ENCODE measurements at places on chromosomes 7 and 10.

GRCh38 chr7:84112771-84113170 lies 81.8 kb downstream of the SEMA3A start:
- H3K4me1 ChIP-seq = no peaks in the 10 kb centered on the region
- no peak for DNase-seq
- H3K36me3 ChIP-seq = no peaks in the 10 kb centered on the region
- no peaks in the 10 kb centered on the region for H3K27me3 ChIP-seq
- H3K27ac ChIP-seq = no peak overlapping the region
- H3K4me3 ChIP-seq = no peak overlapping the region

DNA sequence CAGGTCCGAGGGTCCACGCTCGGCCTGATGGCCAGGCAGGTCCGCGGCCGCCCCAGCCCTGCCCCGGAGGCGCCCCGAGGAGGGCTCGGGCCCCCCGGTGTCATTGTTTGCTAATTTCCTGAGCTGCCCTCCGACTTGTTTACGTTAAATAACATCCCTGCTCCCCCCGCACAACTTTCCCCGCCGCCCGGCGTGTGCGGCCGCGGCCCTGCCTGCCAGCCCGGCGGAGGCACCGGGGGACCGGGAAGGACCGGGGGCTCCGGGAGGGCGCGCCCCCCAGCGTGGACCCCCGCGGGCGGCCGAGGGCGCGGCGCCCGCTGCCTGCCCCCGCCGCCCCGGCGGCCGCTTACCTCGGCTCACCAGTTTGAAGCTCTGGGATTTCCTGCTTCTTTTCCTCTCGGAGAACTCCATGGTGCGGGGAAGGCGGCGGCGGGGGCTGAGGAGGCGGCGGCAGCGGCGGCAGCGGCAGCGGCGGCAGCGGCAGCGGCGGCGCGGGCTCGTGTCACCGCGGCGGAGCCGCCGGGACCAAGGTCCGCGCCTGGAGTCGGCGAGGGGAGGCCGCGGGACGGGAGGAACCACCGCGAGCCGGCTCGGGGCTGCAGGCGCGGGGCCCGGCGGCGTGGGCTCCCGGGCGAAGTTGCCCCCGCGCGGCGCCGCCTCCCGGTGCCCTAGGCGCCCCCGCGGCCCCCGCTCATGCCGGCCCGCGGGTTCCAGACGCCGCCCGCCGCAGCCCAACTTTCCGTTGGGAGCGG lies 515 bp downstream of the BEND7 start:
- H3K27ac ChIP-seq = no peak overlapping the region
- H3K4me1 ChIP-seq = peaks cover 3% of the 10 kb centered on the region
- no peak overlapping the region for H3K4me3 ChIP-seq

DNA sequence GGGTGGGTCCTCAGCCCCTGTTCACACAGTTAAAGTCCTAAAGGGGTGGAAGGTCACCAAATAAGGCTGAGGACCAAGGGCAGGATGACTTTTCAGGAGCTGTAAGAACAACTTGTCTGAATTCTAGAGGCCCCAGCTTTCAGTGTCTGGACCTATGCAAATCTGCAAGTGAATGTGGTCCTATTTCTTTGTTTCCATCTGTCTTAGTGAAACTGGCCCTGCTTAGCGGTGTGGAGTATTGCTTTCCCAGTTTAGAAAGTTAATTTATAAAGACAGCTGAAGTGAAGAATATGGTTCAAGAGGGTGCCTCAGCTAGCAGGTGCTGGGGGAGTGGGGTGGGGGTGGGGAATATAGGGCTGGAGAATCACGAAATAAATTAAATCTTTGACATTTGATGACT lies 40.1 kb downstream of the HHEX start:
- H3K4me1 ChIP-seq = no peaks in the 10 kb centered on the region
- no peak overlapping the region for H3K4me3 ChIP-seq
- peaks cover 23% of the 10 kb centered on the region for H3K27me3 ChIP-seq

- no peak overlapping the region for H3K4me3 ChIP-seq
- H3K27me3 ChIP-seq = peaks cover 3% of the 10 kb centered on the region
- no peaks in the 10 kb centered on the region for H3K36me3 ChIP-seq
- no peak overlapping the region for H3K27ac ChIP-seq
Measured at GRCh38 chr10:43035800-43036199, 41.1 kb upstream of the RET start.

DNA sequence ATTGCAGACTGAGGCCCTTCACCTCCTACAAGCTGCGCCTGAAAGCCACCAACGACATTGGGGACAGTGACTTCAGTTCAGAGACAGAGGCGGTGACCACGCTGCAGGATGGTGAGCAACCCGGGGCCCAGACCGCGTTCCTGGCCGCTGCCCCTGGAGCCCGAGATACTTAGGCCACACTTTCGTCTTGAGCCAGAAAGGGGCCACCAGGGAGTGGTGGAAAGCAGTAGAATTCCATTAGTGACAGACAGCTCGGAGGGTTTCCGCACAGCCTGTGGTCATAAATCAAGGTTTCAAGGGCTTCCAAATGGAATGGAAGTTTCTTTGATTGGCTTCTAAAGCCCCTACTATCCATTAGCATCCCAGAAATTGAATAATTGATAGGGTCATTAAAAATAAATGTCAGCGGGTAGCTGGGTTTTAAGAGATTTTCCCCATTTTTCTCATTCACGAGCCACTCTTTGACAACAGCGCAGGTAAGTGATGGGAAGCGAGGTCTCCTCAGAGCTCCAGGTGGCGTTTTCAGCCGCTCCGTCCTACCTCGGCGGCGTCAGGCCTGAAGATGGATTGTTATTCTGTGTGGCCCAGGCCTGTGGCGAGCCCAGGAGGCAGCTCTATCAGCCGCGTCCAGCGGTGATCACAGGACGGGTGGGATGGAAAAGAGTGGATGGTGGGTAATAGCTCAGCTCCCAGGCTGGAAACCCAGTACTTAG lies 523.5 kb upstream of the FOXK1 start:
- no peaks in the 10 kb centered on the region for H3K36me3 ChIP-seq
- no peaks in the 10 kb centered on the region for H3K4me1 ChIP-seq
- DNase-seq = no peak
- no peak overlapping the region for H3K27ac ChIP-seq

GRCh38 chr10:30002426-30003266 lies 56.7 kb downstream of the JCAD start:
- peak; percentile 72 for DNase-seq
- peaks cover 9% of the 10 kb centered on the region for H3K4me1 ChIP-seq
- H3K27me3 ChIP-seq = peaks cover 37% of the 10 kb centered on the region

- no peaks in the 10 kb centered on the region for H3K4me1 ChIP-seq
- DNase-seq = no peak
- H3K36me3 ChIP-seq = no peaks in the 10 kb centered on the region
- H3K27ac ChIP-seq = no peak overlapping the region
- no peaks in the 10 kb centered on the region for H3K27me3 ChIP-seq
- H3K4me3 ChIP-seq = no peak overlapping the region
Measured at GRCh38 chr7:47149208-47149839, 432.6 kb downstream of the TNS3 start.

DNA sequence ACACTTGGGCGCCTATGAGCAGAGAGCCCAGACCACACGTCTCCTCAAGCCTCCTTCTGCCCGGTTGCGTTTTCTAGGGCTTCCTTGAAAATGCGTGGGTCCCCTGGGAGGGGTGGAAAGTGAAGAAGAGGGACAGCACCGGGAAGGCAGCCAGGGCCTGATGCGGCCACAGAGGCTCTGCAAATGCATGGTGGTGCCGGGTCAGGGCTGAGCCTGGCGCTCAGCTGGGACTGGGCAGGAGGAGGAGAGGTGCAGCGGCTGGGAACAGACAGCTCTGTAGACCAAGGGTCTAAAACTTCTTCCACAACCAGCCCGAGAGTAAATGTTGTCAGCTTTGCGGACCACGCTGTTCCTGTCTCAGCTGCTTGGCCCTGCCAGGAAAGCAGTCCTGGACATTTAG lies 1.6 kb downstream of the DPYSL4 start:
- DNase-seq = no peak
- H3K27ac ChIP-seq = no peak overlapping the region
- H3K4me1 ChIP-seq = peaks cover 2% of the 10 kb centered on the region

DNA sequence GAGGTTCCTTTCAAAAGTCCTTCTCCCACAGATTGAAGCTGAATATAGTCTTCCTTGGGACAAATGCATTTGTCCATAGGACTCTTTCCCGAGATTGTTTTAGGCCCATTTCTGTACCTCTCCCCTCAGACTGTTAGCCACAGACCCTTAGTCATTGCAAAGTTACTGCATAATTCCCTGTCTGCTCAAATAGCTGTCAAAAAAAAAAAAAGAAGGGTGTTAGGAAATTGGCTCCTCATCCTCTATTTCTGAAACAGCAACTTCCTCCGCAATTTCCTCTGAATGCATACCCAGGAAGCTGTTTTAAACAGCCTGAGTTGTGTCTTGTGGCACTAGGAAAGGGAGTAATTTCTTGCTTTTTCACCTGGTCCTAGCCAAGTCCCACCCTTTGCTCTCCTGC lies 5.4 kb downstream of the LRRC4 start:
- no peak overlapping the region for H3K4me3 ChIP-seq
- H3K27me3 ChIP-seq = peaks cover 7% of the 10 kb centered on the region
- H3K36me3 ChIP-seq = peaks cover 20% of the 10 kb centered on the region

GRCh38 chr7:128843938-128844621 lies 13.9 kb downstream of the FLNC start:
- no peaks in the 10 kb centered on the region for H3K36me3 ChIP-seq
- no peaks in the 10 kb centered on the region for H3K27me3 ChIP-seq
- H3K4me3 ChIP-seq = no peak overlapping the region
- H3K4me1 ChIP-seq = no peaks in the 10 kb centered on the region
- no peak overlapping the region for H3K27ac ChIP-seq

DNA sequence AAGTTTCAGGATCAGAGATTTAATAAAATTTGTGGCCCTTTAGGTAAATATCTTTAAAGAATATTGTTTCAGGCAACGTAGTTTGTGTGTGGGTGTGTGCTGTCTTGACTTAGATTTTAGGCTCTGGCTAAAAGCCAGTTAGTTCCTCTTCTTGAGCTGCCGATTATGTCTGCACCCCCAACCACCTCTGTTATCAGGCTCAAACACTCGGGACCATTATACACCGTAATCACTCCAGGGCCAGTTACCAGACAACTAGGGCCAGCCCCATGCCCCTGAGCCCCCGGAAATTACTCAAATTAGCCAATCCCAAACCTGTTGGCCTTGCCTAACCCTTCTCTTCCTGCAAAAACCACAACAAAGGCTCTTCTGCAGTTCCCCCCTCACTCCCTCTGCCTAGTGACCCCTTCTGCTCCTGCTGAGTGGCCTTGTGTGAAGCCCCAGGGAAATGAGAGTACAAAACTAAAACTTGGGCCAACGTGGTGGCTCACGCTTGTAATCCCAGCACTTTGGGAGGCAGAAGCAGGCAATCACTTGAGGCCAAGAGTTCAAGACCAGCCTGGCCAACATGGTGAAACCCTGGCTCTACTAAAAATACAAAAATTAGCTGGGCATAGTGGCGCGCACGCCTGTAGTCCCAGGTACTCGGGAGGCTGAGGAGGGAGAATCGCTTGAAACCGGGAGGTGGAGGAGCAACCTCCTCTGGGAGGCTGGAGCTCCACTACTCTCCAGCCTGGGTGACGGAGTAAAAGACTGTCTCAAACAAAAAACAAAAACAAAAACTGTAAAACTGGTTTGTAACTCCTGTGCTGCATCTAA lies 9.2 kb upstream of the HNRNPF start:
- peak; percentile 62 for DNase-seq
- H3K27me3 ChIP-seq = no peaks in the 10 kb centered on the region
- H3K36me3 ChIP-seq = peaks cover 3% of the 10 kb centered on the region
- peak overlapping the region; percentile 58 for H3K4me3 ChIP-seq
- H3K27ac ChIP-seq = peak overlapping the region; percentile 97

GRCh38 chr10:26326851-26327250 lies 110.3 kb downstream of the GAD2 start:
- no peak overlapping the region for H3K4me3 ChIP-seq
- H3K36me3 ChIP-seq = no peaks in the 10 kb centered on the region
- H3K27me3 ChIP-seq = peaks cover 18% of the 10 kb centered on the region
- peaks cover 4% of the 10 kb centered on the region for H3K4me1 ChIP-seq

DNA sequence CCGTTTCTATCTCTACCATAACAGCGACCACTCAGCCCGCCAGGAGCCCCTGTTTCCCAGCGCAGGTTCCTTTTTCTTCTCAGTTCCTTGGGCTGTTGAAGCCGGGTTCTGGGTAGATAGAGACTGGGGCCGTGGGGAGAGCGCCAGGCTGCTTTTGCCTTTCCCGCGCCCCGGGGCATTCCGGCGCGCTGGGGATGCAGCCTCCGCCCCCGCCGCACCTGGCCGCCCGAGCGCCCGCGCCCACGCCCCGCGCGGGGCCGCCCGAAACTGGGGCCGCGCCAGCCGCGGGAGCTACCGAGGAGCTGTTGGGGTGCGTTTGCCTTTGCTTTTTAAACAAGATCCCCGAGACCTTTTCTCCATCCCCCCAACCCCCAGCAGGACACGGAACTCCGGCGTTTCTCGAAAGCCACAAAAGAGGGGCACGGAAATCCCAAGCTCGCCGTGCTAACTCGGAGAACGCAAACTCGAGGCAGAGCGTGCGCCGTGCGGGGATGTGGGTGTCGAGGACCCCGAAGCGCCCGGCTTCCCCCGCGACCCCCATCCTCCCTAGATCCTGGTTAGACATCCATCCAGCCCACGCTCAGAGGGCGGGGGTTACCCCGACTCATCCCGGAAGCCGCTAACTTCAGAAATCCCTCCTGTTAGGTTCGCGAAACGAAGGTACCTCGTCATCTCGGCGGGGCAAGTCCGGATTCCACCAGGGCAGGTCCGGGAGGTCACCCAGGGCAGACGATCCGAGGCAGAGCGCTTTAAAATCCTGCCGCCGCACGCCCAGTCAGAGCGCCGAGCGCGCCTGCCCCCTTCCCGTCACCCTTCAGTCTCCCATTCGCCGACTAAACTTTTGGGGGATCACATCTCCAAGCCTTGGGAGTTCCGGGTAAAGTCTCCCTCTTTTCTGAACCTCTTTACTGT lies 1.0 kb downstream of the GRM8 start:
- peak; percentile 23 for DNase-seq
- peak overlapping the region; percentile 56 for H3K4me3 ChIP-seq
- H3K4me1 ChIP-seq = peaks cover 12% of the 10 kb centered on the region

DNA sequence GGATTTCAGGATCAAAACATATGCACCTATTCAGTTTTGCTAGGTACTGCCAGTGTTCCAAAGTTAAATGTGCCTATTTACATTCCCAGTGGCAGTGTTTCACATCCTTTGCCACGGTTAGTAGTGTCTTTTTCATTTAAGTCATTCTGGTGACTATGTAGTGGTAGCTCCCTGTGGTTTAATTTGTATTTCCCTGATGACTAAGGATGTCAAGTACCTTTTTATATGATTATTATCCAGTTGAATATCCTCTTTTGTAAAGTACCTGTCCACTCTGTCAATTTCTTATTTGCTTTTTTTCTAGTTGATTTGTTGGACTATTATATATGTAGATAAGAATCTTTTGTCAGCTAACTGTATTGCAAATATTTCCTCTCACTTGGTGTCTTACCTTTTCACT lies 45.1 kb downstream of the TMEM60 start:
- no peaks in the 10 kb centered on the region for H3K27me3 ChIP-seq
- H3K36me3 ChIP-seq = peaks cover 21% of the 10 kb centered on the region
- H3K27ac ChIP-seq = no peak overlapping the region
- no peak for DNase-seq

- DNase-seq = no peak
- peaks cover 31% of the 10 kb centered on the region for H3K27me3 ChIP-seq
- H3K4me1 ChIP-seq = peaks cover 25% of the 10 kb centered on the region
- H3K27ac ChIP-seq = peak overlapping the region; percentile 28
Measured at GRCh38 chr10:79445977-79446757, 743 bp upstream of the ZCCHC24 start.

DNA sequence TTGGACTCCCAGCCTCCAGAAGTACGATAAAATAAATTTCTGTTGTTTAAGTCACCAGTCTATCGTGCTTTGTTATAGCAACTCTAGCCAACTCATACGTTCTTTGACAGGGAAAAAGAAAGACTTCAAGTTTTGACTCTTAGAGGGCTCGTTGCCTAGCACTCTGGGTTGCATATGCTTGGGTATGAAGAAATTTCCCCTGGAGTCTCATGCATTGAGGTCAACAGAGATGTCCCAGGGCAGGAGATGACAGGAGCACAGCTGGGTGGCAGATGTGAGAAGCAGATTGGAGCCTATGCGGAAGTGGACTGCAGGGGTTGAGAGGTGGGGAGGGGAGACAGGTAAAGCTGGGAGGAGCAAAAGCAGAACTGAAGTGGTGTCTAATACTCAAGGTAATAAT lies 63.3 kb upstream of the JAZF1 start:
- no peak overlapping the region for H3K27ac ChIP-seq
- peaks cover 9% of the 10 kb centered on the region for H3K4me1 ChIP-seq
- peaks cover 45% of the 10 kb centered on the region for H3K27me3 ChIP-seq

All from activated CD4-positive, alpha-beta memory T cell treated with anti-CD3 and anti-CD28 coated beads, Interleukin-2, amount 10 ng/mL, durations not matched to agents 7 days and 5 days (primary cell).